HT1080 (cell line): ENCODE measurements at places on chromosomes 5 and 9. TPM values are rescaled to one million over a fixed set of nuclear protein-coding genes. Genes with fewer than 3 reads are reported as not detected.
A peak's percentile ranks its signal among the peaks of the same experiment; 100 is the strongest.

The SH3GL2 gene
- total RNA-seq, result not detected in 2 replicates

The TAF11L13 gene
- not detected in 2 replicates for total RNA-seq

The MEF2C gene
- total RNA-seq, result 2.2 and 3.1 TPM in 2 replicates

The PAEP gene
- total RNA-seq, result 15.7 and 17.5 TPM in 2 replicates

The SH3TC2 gene
- total RNA-seq, result 22.1 and 24.0 TPM in 2 replicates

The CLIC3 gene
- total RNA-seq, result 1.0 and 1.7 TPM in 2 replicates

The PRRX2 gene
- not detected in 2 replicates for total RNA-seq

The PCA3 gene
- not detected in 2 replicates for total RNA-seq

The PTGER4 gene
- 4.8 and 9.2 TPM in 2 replicates for total RNA-seq

The RNF180 gene
- total RNA-seq, result 3.4 and 5.9 TPM in 2 replicates

The INSYN2B gene
- total RNA-seq, result 12.0 and 14.0 TPM in 2 replicates

GRCh38 chr5:39453606-39454005 lies 28.8 kb upstream of the DAB2 start:
- no peak for DNase-seq

DNA sequence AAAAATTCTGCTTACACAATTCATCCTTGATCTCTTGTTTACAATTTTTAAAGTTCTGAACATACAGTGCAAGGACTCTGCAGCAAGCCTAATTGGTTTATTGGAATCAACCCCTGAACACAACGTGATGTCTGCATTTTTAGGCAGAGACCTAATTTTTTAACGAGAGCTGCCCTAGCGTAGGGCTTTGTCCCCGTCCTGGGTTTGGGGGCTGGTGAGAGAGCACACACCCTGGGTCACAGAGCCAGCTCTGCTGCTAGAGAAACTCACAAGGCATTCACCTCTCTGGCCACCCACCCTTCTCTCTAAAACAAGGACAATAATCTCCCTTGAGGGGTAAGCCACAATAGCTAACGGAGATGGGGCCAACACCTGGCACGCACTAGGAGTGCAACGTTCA lies 28.2 kb downstream of the SH3PXD2B start:
- no peak for DNase-seq

- DNase-seq, result peak; percentile 17
Measured at GRCh38 chr9:74496819-74497747, at the start of gene RORB. Gene RORB, plus strand, starts transcription at chr9:74497335. Its CDS starts 642 bp downstream, at chr9:74497977.

DNA sequence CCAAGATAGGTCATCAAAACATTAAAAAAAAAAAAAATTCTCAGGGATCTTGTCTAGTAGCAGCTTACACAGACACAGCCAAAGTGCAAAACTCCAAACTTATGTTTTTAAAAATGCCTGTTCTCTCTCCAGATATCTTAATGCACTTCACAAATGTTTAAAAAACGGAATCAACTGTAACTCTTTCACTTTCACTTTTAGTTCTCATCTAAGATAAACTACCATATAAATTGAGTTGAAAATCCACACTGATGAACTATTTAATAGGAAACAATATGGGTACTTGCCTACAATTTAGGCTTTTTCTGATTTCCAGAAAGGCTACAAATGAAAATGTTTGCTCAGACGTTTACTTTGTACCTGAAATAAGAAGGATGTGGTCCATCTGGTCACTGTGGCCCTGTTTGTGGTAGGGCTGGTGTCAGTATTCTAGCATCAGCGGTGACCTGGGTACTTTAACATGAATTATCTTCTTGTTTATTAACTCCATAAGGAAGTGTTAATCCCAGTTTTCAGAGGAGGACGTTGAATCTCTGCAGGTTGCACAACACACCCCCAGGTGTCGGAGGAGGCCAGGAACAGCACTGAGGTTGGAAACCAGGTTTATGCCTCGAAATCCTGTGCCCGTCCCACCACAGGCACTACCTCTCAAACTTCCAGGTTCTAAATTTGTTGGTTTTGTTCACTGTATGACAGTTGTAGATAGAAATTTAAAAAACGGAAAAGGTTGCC lies 13.3 kb upstream of the LPCAT1 start:
- no peak for DNase-seq

GRCh38 chr5:117623042-117623805 lies 1048.6 kb upstream of the SEMA6A start:
- no peak for DNase-seq

DNA sequence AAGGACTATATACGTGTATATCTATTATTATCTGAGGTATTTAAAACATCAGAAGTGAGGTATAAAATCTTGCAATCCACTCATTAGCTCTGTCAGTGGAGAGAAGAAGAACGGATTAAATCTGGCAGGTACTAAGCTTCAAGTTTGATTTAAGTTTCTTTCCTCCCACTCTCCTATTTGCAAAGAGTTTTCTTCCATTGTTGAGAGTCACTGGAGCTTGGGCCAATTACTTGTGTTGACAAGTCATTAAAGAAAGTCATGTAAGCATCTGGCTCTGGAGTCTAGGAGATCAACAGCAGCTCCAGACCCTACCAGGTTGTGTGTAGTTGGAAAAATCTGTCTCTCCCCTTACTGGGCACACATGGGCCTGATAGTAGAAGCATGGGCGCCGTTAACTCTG lies 476.8 kb upstream of the SMARCA2 start:
- no peak for DNase-seq

GRCh38 chr5:113052041-113052795 lies 75.6 kb downstream of the DCP2 start:
- DNase-seq, result no peak

- DNase-seq, result no peak
Measured at GRCh38 chr5:129141696-129142095, 47.1 kb downstream of the ISOC1 start.

GRCh38 chr9:79384501-79384900 lies 187.3 kb upstream of the TLE4 start:
- DNase-seq, result no peak

- peak; percentile 99 for DNase-seq
Measured at GRCh38 chr5:96657068-96657467, 5.1 kb upstream of the CAST start.

GRCh38 chr5:1217596-1218206 lies 7.5 kb upstream of the SLC6A18 start:
- DNase-seq, result no peak

- DNase-seq, result peak; percentile 82
Measured at GRCh38 chr9:98118640-98119601, at the start of gene TRIM14. Gene TRIM14, minus strand, starts transcription at chr9:98119222. Its CDS starts 34 bp downstream, at chr9:98119188.

GRCh38 chr9:113803811-113804589 lies 72.1 kb upstream of the ZNF618 start:
- no peak for DNase-seq

DNA sequence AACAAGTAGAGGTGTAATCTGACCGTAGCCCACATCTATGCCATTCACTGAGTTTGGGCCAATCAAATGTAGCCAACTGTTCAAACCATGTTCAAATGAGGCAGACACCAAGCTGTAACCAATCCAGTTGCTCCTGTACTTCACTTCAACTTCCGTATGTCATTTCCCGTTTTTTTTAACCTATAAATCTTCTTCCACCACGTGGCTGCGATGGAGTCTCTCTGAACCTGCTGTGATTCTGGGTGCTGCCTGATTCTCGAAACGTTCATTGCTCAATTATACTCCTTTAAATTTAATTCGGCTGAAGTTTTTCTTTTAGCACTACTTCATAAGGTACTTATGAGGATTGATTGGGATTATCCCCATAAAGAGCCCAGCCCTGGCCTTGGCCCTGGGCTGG lies 179.7 kb downstream of the PIK3R1 start:
- DNase-seq, result no peak

DNA sequence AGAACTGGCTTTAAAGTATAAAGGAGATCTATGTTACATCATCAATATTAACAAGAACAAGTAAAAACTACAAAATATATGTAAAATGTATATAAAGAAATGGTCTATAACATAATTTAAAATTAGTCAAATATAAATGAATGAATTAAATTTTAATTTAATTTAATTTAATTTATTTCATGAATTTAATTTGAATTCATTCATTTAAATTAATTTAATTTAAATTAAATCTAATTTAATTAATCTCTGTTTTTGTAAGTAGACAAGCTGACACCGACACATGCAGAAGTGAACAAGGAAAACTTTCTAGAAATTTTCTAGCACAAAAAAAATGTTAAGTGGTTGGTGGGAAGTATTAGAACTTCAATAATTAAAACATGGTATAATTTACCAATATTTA lies 10.8 kb upstream of the PRDM9 start:
- DNase-seq, result no peak

DNA sequence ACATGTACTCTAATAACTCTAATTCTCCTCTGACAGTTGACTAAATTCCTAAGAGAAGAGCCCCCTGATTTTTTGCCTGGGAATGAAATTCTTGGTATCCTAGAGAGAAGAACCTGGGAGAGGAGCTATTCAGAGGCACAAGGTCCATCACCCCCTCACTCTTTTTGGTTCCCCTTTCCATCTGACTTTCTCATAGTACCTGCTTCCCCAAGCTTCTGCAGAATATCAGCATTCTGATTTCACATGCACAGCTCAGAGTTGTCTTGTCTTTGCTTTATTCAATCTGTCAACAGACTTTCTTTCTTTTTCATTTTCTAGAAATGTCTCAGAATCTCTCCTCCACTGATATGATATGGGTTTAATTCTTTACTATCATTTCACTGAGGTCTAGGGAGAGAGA lies 141.5 kb upstream of the FBXL17 start:
- DNase-seq, result no peak

- no peak for DNase-seq
Measured at GRCh38 chr5:119808474-119808873, 179.1 kb downstream of the FAM170A start.

DNA sequence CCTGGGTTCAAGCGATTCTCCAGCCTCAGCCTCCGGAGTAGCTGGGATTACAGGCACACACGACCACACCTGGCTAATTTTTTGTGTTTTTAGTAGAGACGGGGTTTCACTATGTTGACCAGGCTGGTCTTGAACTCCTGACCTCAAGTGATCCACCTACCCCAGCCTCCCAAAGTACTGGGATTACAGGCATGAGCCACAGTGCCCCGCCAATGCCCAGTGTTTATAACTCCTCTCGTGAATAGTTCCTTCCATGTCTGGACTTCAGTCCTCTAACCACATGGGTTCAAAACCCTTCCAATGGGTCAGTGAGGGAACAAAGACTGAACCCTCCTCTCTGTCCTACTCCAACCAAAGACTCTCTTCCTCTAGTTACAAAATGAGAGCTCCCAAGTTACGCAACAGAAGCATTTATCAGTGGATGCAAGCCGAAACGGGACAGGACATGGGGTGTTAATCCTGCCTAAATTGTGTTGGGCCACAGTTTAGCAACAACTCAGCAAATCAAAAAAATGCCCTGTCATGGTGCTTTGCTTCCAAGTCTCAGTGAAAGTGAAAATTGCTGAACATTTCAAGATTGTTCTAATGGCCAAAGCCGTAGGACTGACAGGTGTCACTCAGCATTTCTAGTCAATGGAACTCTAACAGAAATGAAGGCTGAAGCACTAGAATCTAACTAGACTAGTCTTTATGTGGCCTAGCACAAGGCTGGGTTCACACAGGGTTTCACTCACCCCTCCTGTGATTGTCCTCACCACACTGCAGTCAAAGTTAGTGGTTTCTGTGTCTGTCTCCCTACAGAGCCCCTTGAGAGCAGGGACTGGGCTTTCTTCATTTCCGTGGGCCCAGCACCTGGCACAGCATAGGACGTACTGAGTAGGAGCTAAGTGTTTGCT lies 3.2 kb upstream of the TMEM245 start:
- DNase-seq, result no peak

GRCh38 chr9:4927043-4927471 lies 58.0 kb upstream of the JAK2 start:
- DNase-seq, result no peak
